Stimulated activated CD4-positive, alpha-beta T cell treated with anti-CD3 and anti-CD28 coated beads, Interleukin-15, amount 100 ng/mL, for 1 hour (primary cell): ENCODE measurements at places on chromosomes 16 and 17.

GRCh38 chr17:17146786-17147406 is 59.2 kb downstream of the PLD6 start:
- no peak for DNase-seq

GRCh38 chr16:28503470-28504259 is 3.0 kb downstream of the IL27 start:
- no peak for DNase-seq

GRCh38 chr16:55154262-55154661 is 169.7 kb upstream of the IRX6 start:
- DNase-seq = no peak

- no peak for DNase-seq
These were observed 1.0 kb downstream of the MAP2K4 start for GRCh38 chr17:12021623-12022140.

DNA sequence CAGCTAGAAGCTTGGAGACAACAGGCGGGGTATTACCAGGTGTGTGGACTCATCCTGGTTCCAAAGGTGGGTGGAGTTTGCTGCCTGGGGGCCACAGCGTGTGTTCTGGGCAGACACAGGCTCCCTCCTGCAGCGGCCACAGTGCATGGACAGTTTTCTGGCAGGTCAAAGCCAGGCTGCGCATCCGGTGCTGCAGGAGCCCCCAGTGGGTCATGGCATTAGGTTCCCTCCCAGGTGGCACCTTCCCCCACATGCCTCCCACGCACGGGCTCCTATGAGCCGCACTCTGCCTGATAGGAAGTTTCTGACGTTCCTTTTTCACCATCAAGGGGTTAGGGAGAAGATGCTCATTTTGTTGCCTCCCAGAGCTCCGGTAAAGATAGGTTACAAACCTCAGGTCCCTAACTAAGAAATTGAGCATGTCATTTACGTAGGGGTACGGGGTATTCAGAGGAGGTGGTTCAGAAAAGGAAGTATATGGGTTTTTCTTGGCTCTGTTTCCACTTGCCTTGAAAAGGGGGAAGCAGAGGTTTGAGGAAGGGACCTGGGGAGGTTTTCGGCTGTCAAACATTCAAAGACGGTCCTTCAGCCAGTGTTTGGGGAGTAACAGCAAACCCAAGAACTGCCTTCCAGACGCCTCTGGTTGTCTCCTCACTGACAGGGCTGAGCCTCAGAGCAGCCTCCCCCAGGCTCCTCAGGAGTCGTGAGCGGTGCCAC is 32.7 kb upstream of the NAT9 start:
- no peak for DNase-seq

DNA sequence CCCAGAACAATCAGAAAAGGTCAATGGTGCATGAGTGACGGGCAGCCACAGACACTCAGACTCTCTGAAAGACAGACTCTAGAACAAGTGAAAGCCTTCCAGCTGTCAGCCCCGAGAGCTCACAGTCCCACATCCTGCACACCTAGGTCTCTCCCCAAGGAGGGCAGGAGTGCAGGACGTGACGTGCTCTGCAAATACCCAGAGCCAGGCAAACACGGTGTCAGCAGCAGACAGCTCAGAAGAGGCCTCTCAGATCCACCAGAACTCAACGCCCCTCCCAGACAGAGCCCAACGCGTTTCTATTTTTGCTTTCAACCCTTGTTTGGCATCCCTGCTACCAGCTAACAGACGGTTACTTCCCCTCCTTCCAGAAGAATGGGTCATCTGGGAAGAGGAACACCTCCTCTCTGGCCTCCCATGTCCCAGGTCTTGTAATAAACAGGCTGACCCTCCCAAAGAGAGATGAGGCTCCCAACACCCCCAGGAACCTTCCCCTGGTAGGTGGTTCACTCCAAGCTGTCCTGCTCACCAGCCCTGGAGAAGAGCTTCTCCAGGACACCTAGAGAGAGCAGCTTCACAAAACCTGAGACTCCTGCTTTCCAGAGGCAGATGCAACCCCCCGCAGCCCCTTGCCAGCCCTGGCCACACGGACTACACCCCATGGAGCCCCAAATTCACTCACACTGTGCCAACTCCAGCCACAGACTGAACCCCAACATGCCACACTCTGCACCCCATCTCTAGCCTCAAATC is 7.6 kb downstream of the PITPNM3 start:
- DNase-seq = no peak

GRCh38 chr16:8763083-8763482 is 34.4 kb downstream of the TMEM186 start:
- no peak for DNase-seq

- no peak for DNase-seq
These were observed 13.0 kb upstream of the DNAJA2 start for GRCh38 chr16:46986438-46986837.

DNA sequence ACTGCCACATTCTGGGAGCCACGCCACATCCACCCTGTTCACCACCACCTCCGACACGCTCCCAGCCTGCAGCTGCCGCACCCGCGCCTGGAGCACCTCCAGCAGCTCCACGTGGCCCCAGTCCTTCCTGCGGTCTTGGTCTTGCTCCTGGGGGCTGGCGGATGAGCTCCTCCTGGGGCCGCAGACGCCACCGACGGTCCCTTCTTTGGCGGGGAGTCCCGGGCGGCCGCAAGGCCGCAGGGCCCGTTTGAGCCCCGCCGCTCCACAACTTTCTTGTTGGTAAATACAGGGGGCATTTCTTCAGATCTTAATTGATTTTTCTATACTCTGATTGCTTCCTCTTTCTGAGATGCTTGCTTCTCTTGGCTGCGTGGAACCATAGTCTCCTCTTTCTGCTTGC is 75.3 kb upstream of the MED13 start:
- DNase-seq = no peak

- no peak for DNase-seq
These were observed 21.4 kb downstream of the ALOX15B start for GRCh38 chr17:8060274-8060673.
